ENCODE measurements at places on chromosomes 1 and 21. TPM values are rescaled to one million over a fixed set of nuclear protein-coding genes. Genes with fewer than 3 reads are reported as not detected.

Gene ANKRD35
- total RNA-seq = 1.0 TPM

Gene SPRR5
- total RNA-seq = not detected

Gene UBE2U
- total RNA-seq = not detected

Gene BSND
- total RNA-seq = not detected

Gene CTTNBP2NL
- 2.5 TPM for total RNA-seq

Gene CELA2A
- not detected for total RNA-seq

Gene S100A7
- not detected for total RNA-seq

Gene SPATA1
- total RNA-seq = 0.69 TPM

Gene TRNP1
- 1.2 TPM for total RNA-seq

GRCh38 chr1:10494418-10494753, 19.6 kb downstream of the PEX14 start:
- no peaks in the 10 kb centered on the region for H3K27me3 ChIP-seq
- H3K4me3 ChIP-seq = no peak overlapping the region
- H3K4me1 ChIP-seq = peaks cover 18% of the 10 kb centered on the region
- no peaks in the 10 kb centered on the region for H3K36me3 ChIP-seq
- DNase-seq = no peak

GRCh38 chr1:118271883-118272282, 86.9 kb upstream of the SPAG17 start:
- no peaks in the 10 kb centered on the region for H3K27me3 ChIP-seq
- no peak overlapping the region for H3K4me3 ChIP-seq
- DNase-seq = no peak
- no peaks in the 10 kb centered on the region for H3K4me1 ChIP-seq
- no peaks in the 10 kb centered on the region for H3K36me3 ChIP-seq
- H3K27ac ChIP-seq = no peak overlapping the region

DNA sequence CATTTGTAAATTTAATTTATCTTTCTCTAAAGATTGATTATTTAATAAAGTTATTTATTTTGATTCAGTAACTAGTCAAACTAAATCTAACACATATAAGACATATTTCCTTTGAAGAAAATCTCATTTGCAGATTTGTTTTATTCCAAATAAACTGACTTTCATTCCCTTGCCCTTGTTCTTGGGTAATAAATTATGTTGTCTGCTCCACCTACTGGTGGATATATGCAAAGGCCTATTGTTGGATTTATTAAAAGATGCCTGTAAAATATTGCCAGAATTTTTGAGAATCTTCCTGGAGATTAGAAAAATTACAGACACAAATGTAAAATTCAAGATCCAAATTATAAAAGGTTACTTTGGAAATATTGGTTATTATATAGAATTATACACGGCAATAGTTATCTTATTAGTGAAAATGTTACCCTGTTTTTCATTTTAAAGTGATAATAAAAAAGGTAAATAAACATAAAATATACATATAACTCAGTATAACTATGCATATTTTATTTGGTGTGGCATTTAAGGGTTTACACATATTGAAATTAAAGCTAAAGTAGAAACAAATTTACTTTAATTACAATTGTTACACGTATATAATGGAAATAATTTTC, 116.1 kb downstream of the SPATA17 start:
- DNase-seq = no peak
- H3K4me3 ChIP-seq = no peak overlapping the region
- no peaks in the 10 kb centered on the region for H3K4me1 ChIP-seq
- no peaks in the 10 kb centered on the region for H3K27me3 ChIP-seq
- no peak overlapping the region for H3K27ac ChIP-seq

DNA sequence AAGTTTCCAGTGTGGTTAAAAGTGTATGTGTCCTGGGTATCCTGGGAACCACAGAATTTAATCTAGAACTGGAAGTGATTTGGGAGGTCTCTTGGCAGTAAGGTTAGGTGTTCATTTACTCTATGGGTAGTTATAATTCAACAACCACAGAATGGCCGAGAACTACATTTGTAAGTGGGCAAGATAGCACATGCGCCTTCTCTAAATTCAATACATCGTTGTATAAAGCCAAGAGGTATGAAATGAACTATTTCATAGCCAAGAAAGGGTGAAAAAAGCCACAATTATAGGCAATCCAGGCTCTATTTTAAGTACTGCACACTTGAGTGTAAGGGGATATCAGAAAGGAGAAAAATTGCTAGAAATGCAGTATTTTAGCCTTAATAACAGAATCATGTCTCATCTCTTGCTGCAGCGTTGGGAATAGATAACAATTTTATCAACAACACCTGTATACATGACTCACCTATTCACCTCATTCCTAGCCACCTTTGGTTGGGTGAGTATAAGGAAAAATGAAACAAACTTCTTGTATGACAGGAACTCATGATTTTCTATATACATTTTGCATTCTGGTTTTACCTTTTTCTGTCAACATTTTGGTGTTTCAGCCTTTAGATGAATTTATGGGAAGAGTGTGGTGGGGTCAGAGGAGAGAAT, 4.5 kb downstream of the SDCCAG8 start:
- H3K27ac ChIP-seq = no peak overlapping the region
- no peaks in the 10 kb centered on the region for H3K36me3 ChIP-seq
- H3K4me3 ChIP-seq = no peak overlapping the region
- DNase-seq = no peak
- H3K4me1 ChIP-seq = peaks cover 11% of the 10 kb centered on the region
- H3K27me3 ChIP-seq = no peaks in the 10 kb centered on the region

DNA sequence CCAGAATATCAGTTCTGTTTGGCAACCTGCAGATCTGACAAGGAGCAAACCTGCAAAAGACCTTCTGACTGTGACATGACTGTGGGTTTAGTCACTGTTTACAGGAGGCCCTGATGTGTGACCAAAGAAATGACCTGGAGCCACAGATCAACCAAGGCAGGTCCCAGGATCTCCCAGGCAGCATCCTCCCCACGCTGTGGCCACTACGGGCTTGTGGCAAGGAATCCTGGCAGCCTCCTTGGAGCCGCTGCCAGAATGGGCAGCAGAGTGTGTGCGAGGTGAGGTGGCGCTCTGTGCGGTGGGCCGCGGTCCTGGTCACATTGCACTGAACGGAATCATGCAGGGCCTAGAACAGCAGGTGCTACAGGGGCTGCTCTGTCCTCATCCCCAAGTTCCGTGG, 15.9 kb downstream of the MCM3AP start:
- peaks cover 58% of the 10 kb centered on the region for H3K36me3 ChIP-seq
- no peak for DNase-seq
- no peaks in the 10 kb centered on the region for H3K27me3 ChIP-seq
- no peak overlapping the region for H3K27ac ChIP-seq

DNA sequence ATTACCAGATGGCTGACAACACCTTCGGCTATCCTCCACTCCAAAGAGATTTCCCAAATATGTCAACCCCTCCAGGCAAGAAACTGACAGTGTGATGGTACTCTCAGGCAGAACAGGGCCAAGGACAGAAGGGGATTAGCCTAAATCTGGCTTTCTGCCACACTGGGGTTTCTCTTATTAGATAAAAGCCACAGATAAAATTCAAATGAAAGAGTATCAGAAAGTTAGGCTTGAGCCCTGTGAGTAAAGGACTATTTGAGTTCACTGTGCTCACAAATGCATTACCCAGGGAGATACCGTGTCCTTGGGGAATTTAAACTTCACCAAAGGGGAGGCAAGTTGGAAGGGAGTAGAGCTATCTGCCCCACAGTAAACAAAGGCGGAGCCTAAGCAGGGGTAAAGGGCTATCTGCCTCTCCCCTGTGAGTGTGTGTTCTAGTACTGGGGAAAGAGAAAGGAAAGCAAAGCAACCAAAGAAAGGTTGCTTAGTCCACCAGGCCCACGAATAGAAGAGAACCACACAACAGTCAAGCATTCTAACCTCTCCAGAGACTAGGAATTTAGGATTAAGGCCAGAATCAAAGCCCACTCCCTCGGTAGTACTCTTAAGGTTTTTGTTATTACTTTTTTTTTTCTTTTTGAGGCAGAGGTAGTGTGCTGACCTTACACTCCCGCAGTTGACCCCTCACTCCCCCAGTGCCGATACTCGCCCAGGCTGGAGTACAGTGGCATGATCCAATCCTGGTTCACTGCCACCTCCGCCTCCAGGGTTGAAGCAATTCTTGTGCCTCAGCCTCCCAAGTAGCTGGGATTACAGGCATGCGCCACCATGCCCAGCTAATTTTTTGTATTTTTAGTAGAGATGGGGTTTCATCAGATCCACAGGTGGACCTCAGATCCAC, 12.7 kb downstream of the TPM3 start:
- peak overlapping the region; percentile 48 for H3K27ac ChIP-seq
- DNase-seq = no peak
- peaks cover 18% of the 10 kb centered on the region for H3K36me3 ChIP-seq
- no peaks in the 10 kb centered on the region for H3K27me3 ChIP-seq

GRCh38 chr1:79441238-79441637, 434.7 kb upstream of the ADGRL4 start:
- H3K27me3 ChIP-seq = no peaks in the 10 kb centered on the region
- no peaks in the 10 kb centered on the region for H3K36me3 ChIP-seq
- no peak for DNase-seq

DNA sequence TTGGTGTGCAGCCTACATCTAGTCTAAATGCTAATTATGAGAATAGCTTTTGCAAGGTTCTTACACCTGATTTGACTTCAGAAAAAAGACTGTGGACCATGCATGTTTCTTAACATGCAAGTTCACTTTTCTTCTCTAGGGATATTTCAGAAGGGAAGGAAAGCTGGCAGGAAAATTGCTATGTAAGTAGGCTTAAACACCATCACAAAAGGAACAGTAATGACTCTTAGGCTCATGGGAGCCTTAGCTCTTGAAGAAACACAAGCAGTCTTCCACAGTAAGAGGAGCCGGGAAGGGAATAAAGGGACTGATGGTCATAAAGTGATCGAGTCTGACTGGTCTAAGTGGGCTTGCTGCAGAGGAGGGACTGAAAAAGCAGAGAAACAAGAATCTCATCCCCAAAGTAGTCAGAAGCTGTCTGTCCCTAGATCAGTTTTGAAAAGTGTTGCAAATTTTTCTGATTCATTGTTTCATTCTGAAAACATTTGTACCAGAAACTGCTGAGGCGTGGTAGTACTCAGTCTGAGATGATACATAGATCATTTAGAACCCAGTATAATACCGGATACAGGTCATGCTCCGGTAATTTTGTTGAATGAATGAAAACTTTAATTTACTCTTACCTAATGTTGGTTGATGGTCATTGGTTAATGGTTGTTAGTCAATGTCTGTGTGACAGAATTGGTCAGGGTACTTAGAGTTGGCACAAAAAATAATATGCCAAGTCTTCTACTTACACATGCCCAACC, 40.9 kb downstream of the SMYD2 start:
- H3K4me3 ChIP-seq = no peak overlapping the region
- peaks cover 11% of the 10 kb centered on the region for H3K36me3 ChIP-seq
- H3K4me1 ChIP-seq = no peaks in the 10 kb centered on the region
- H3K27me3 ChIP-seq = no peaks in the 10 kb centered on the region
- no peak overlapping the region for H3K27ac ChIP-seq

DNA sequence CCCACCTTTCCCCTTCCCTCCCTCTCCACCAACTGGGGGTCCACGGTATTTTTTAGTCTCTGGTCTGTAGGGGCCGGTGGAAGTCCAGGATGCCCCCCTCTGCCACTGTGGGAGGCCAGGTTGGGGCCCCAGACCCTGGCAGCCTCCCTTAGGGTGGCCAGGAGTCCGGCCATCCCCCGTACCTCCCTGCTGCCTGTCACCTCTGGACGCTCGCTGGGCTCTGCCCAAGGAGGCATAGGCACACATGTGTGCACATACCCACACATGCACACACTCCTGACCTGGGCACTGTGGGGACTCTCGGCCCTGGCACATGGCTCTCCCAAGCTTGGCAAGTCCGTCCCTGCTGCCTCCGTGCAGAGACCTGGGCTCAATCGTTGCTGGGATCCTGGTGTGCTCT, 53.0 kb downstream of the DISP3 start:
- H3K27ac ChIP-seq = no peak overlapping the region
- H3K36me3 ChIP-seq = no peaks in the 10 kb centered on the region
- H3K4me1 ChIP-seq = no peaks in the 10 kb centered on the region
- DNase-seq = no peak

DNA sequence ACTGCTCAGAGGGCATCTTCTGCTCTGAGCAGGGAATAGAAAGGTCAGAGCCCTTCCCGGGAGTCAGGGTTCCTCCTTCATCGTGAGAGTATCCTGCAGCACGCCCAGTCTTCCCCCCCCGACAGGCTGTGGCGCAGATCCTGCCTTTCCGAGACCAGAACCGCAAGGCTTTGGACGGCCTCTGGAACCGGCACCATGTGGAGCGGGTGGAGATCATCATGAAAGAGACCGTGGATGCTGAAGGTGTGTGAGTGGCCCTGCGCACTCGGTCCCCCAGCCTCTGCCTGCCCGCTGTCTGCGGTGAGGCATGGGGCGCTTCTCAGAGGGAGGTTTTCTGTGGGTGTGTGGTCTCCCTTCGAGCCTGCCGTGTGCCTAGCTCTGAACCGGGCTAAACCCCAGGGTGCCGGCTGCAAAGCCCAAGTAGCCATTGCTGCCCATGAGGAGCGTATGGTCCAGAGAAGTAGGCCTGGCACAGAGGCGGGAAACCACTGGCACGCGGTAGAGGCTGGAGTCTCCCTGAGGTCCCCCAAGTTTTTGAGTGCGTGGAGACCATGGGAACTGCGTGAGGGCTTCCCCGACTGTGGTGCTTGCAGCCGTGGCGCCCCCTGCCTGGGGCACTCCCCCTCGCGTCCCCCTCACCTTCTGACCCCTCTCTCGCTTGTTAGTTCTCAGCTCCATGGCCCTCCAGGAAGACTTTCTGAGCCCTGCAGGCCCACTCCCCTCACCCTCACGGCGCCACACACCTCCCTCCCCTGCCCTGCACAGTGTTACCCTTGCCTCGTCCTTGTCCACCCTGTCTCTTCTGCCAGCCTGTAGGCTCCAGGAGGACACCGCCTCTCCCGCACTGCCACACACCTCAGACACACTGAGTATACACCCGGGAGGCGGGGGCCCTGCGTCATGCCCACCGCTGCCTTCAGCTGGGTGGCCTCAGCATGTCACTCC, 12.5 kb downstream of the H6PD start:
- no peaks in the 10 kb centered on the region for H3K27me3 ChIP-seq
- peaks cover 12% of the 10 kb centered on the region for H3K4me1 ChIP-seq
- no peak overlapping the region for H3K27ac ChIP-seq
- no peaks in the 10 kb centered on the region for H3K36me3 ChIP-seq
- no peak for DNase-seq
- H3K4me3 ChIP-seq = no peak overlapping the region

DNA sequence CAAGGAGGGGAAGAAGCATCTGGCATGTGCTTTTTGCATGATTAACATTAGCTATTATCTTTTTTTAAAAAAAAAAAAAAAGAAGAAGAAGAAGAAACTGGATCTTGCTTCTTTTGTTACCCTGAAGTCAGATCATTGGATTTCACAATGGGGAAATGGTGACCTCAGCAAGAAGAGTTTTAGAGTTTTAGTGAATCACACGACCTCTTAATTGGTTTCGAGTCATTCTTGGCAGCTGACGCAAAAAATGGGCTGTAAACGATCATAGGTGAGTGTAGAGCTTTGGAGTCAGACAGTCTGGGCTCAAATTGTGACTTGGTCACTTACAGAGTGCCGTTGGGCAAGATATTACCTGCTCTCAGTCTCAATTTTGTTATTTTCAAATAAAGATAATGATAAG, 33.3 kb upstream of the PGBD5 start:
- no peak overlapping the region for H3K27ac ChIP-seq
- no peak overlapping the region for H3K4me3 ChIP-seq
- H3K27me3 ChIP-seq = no peaks in the 10 kb centered on the region
- no peaks in the 10 kb centered on the region for H3K4me1 ChIP-seq

All from CD8-positive, alpha-beta memory T cell (primary cell).